ENCODE measurements at places on chromosomes 1 and 21.

DNA sequence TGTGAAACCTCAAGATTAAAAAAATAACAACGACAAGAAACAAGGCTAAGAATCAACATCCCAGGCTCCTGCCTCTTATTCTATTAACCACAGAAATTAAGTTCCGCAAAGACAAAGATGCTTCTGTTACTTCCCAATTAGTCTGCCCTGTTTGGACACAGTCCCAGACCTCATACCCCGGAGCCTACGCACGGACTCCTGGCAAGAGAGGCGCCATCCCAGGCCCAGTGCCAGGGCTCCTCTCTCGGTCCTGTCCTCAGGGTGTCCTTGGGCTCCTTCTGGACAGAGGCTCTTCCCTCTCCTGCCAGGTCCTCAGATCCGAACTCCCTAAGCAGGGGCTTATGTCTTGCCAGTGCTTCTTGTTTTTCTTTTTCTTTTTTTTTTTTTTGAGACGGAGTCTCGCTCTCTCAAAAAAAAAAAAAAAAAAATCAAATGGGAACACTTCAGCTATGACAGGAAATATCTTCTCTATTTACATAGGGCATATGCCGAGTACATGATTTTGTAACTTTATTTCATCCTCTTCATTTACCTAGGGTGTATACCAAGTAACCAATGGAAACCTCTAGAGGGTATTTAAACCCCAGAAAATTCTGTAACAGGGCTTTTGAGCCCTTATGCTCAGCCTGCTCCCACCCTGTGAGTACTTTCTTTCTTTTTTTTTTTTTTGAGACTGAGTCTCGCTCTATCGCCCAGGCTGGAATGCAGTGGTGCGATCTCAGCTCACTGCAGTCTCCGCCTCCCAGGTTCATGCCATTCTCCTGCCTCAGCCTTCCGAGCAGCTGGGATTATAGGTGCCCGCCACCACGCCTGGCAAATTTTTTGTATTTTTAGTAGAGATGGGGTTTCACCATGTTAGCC, 11.7 kb upstream of the ENO1 start:
- peak; percentile 96 for DNase-seq

DNA sequence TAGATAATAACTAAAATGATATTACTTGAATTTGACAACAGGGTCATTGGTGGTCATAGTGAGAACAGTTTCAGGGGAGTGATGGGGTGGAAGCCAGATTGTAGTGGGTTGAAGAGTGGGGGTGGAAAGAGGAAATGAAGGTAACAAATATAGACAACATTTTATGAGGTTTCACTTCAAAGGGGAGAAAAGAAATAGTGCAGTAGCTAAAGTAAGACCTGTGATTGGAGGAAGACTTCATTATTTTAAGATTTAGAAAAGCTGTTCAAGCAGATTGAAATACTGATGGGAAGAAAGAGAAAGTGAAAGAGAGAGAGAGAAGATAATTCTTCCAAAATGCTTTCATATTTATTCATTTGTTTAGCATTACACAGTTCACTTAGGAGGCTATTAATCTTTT, 52.0 kb upstream of the KCNA3 start:
- DNase-seq = no peak

- DNase-seq = no peak
Observed at GRCh38 chr1:227459326-227459841, 104.0 kb upstream of the ZNF678 start.

DNA sequence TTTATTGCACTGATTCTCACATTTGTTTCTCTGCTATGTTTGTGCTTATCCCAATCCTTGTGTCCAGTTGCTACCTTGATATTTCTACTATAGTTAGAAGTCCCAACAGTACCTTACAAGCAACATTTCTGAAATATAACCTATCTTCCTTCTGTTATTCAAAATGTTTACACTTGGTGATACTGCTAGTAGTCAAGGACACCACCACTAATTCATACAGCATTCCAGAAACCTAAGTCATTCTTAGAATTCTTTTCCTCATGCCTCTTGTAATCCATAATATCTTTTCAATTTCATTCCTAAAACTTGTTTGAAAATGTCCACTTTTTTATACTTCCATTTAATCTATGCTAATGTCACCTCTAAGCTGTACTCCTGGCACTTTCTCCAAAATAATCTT, 2132.1 kb downstream of the NCAM2 start:
- DNase-seq = no peak

- no peak for DNase-seq
Observed at GRCh38 chr1:61284936-61285335, 202.6 kb downstream of the NFIA start.

DNA sequence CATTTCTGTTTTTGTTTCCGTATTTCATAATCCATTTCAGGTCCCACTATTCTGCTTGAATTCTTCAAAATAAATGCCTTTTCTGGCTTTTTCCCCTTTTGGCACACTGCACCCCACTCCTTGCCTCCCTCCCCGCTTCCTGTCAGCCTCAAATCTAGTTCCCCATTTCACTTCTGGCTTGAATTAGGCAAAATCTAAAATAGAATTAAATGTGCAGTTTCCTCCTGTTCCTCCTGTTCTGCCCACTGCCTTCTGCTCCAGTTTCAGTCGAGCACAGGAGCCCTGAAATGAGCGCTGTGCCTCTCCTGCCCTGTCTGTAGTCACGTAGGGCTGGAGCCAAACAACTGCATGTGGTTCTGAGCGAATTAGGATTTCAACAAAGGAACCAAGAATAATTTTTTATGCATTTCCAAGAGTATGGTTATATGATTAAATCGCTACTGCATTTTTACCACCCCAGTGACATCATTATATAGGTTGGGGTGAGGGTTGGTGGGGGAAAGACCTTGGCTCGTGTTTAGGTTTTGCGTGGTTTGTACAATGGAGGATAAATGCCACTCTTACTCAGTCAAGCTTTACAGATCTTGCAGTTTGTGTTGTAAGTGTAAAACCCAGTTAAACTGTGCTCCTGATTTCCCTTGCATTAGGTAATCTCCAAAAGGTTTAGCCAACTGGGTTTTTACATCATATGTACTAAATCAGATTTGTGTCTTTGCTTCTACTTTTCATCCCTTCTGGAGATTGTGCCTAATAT, 114.9 kb downstream of the VPS13D start:
- DNase-seq = no peak
